ENCODE measurements at places on chromosomes 16 and 17.
A peak's percentile ranks its signal among the peaks of the same experiment; 100 is the strongest.

DNA sequence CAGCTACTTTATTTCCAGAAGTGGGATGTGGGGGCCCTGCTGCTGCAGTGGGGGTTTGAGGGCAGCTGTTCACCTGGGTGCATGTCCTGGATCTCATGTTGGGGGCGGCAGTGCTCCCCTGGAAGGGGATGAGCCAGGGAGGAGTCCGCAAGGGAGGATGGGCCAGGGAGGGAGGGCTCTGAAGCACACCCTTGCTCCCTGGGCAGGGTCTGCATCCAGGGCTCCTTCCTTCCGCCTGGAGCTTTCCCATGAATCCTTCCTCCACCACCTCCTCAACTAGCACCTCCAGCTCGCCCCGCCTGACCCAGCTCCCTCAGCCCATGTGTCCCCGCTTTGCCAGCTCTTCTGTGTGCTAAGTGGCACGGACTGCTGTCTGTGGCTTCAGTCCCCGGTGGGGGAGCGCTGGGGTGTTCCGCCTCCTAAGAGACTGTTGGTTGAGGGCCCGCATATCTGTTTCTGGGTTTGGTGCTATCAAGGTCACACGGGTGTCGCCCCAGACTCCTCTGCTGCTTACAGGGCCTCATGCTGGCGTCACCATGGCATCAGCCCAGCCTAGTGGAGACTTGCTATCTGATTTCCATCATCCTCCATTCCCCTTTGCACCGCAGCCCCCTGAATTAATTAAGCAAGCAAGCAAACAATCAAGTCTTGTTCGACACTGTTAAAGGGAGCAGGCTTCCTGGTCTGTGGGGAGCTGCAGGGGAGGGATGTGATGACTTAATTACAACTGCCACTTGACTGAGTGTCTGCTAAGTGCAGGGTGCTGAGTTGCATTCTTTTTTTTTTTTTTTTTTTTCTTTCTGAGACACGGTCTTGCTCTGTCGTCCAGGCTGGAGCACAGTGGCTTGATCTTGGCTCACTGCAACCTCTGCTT is 71.8 kb downstream of the PRKCA start:
- DNase-seq = peak; percentile 18

- peak; percentile 43 for DNase-seq
Observed at GRCh38 chr17:27782791-27783206, 17.5 kb downstream of the NOS2 start.

GRCh38 chr17:76370261-76370993 is 14.0 kb upstream of the SPHK1 start:
- DNase-seq = no peak

DNA sequence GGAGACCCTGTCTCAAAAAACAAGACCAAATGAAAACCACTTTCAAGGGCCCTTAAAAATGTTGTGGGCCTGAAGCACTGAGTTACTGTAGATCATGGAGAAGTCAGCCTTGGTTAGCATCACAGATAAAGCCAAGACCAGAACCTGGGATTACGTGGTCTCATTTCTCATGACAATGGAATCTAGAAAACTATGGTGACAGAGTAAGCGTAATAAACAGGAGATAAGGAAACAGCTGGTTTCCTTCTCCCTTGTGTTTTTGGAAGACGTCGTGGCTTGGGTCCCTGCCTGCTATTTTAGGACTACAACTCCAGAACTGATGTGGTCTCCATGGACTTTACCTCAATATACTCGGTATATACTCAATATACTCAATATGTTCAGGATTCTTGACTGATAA is 180.7 kb upstream of the ZFHX3 start:
- no peak for DNase-seq

DNA sequence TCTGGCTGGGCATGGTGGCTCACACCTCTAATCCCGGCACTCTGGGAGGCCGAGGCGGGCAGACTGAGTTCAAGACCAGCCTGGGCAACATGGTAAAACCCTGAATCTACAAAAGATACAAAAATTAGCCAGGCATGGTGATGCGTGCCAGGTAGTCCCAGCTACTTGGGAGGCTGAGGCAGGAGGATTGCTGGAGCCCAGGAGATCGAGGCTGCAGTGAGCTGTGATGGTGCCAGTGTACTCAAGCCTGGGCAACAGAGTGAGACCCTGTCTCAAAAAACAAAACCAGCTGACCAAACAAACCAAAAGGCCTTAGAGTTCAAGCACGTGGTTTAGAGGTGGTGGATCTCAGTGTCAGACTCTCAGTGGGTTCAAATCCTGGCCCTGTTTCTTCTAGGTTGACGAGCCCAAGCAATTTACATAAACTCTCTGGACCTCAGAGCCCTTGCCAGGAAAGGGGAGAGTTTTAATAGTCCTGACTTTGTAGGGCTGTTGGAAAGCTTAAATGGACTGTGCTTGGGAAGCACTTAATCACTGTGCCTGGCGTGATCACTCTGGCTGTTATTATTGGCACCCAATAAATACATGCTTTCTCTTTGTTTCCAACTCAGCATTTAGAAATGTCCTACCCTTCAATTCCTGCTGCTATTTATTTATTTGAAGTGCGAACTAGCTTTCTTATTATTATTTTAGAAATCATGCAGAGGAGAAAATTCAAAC is 44.7 kb downstream of the ABCC1 start:
- DNase-seq = no peak

DNA sequence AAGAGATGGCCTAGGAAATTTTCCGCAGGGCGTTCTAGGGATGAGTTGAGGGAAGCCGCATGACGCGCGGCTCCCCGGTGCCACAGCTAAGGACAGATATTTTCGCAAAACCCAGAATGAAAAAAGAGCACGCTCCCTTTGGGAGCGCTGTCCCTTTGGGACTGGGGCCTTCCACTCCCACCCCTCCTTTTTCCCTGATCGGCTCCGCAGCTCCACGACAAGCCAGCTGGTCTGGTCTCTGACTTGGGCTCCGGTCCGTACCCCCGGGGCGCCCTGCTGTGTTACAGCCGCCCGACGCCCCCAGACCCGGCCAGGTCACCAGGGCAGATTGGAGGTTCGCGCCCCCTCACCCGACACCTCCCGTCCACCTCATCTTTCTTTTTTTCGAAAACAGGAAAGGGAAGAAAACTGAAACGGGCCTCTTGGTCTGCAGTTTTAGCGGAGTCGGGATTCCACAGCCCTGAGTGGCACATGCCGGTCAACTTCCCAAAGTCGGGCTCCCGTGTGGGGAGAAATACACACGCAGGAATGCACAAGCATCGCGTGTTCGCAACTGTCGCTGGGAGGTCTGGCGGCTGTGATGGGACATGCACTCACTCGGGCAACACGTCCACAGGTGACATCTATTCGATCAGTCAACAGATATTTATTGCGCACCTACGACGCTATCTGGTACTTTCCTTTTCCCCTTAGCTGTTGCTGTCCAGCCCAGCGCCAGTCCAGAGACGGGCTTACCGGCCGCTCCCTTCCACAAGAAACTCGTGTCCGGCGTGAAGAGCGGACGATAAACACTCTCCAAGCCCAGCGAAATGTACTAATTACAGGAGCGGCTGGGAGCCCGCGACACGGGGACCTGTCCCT is 3.9 kb upstream of the SOX9 start:
- DNase-seq = no peak

DNA sequence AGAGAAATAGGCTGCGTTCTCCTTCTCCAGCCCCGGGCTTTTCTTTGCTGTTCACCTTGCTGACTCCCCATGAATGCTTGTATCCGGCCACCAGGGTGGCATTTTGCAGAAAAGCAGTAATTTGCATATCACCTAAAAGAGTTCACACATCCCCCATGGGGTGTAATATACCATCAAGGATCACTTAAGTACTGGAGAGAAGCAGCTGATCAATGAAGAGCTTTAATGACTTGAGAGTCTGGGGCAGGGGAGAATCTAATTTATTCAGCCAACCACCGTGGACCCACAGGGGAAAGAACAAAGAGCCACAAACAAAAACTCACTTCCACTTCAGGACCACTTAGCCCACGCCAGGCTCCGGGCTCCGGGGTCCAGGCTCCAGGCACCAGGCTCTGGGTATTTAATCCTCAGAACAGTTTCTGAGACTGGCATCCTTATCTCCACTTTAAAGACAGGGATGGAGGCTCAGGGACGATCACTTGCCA is 33.9 kb upstream of the SEC14L1 start:
- no peak for DNase-seq

- peak; percentile 81 for DNase-seq
Observed at GRCh38 chr17:57875290-57876022, 25.6 kb upstream of the MRPS23 start.

DNA sequence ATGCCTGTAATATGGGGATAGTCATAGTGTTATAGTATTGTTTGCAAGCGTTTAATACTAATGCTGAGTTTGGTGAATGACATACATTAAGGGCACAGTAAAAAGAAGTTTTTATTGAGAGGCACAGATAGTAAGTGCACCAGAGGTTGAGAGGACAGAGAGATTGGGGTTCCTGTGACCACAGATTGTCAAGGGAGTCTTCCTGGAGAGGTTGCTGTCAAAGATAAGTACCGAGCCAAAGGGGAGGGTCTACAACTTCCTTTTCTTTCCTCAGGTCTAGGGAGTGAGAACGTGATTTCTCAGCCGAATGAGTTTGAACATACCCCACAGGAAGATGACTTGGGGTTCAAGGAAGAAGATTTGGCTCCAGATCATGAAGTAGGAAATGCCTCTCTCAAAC is 1.8 kb downstream of the ZNF48 start:
- DNase-seq = no peak

DNA sequence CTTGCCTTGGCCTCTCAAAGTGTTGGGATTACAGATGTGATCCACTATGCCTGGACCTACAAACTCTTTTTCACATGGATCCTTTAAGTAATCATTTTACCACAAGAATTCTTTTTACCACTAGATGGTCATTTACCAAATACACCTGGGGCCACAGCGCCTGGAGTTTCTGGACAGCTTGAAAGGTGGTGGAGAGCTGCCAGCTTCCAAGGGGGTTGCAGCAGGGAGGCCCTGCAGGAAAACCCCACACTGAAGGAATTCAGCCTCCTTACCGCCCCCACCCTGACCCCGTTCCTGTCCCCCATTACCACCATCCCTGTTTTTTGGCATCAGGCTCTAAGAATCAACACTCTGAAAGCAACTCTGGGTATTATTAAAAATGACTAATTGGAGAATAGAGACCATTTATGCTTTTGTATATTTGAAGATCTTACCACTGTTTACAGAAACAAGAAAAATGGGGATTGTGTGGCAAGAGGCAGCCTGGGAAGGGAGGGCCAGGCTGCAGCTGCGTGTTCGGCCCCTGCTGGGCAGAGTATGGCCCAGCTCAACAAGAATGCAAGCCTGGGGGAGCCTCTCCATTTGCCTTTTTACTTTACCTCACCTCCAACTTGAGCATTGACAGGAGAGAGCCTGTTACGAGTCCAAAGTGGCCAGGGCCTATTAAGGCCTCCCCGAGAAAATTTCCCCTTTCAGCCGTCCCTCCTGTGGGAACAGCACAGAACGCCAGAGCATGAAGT is 209.9 kb downstream of the ZFHX3 start:
- no peak for DNase-seq

DNA sequence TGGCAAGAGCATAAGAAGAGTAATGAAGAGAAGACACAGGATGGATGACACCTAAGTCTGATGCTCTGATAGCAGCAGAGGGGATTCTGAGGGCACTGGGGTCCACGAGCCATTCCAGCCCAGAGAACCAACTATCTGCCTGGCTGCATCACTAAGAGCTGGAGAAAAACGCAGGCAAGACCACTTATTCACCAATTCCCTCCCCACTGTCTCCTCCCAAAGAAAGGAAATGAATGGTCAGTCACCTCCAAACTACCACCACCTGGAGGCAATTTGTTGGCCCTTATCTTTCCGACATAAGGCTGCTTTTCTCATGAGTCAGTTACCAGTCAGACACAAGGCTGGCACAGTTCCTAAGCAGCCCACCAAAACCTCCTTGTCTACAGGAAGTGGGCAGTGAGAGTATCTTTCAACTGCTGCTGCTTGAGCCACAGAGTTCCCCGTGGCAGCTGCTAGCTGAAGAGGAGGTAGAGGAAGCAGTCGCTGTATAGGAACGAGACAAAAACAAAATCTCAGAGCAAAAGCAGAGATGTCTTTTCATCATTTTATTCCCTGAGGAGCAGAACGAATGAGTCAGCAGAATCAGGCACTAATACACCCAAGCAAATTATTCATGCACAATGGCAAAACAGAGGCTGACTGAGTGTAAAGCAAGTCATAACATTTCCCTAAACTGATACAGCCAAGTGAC is 111.1 kb downstream of the SMG6 start:
- DNase-seq = no peak

DNA sequence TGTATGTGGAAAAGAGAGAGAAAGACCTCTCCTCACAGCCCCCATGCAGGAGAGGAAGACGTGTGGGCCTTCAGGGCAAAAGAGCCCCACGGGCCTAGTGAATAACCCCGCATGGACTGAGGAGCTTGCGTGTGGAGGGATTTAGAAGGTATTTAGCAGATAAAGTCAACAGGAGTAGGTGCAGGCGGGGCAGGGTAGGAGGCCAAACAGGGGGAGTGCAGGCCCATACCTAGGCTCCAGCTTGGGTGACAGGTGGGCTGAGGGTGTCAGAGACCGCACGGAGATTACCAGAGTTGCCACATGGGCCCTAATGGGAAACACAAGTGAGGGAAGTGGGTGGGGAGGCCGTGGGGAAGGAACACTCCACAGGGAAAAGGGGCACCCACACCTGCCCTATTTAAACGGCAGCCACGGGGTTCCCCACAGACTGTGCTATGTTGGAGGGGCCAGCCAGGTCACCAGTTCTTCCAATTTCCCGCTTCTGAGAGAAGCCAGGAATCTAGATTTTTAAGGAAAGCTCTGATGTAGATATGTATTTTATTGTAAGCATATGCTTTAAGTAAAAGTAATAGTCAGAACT is 8.2 kb upstream of the CNGB1 start:
- peak; percentile 58 for DNase-seq

- DNase-seq = no peak
Observed at GRCh38 chr16:89765292-89765830, 44.0 kb downstream of the ZNF276 start.

- peak; percentile 93 for DNase-seq
Observed at GRCh38 chr17:36545465-36546417, 1.0 kb downstream of the GGNBP2 start.

GRCh38 chr16:89322321-89323119 is 105.0 kb downstream of the ZNF778 start:
- DNase-seq = peak; percentile 54

GRCh38 chr16:27844826-27845225 is 218.7 kb downstream of the GSG1L start:
- DNase-seq = no peak

- DNase-seq = no peak
Observed at GRCh38 chr16:89555780-89556179, 4.7 kb upstream of the RPL13 start.

GRCh38 chr17:74566132-74566753 is 1.1 kb downstream of the CD300H start:
- peak; percentile 81 for DNase-seq

- DNase-seq = no peak
Observed at GRCh38 chr16:55713103-55713502, 57.3 kb downstream of the SLC6A2 start.

DNA sequence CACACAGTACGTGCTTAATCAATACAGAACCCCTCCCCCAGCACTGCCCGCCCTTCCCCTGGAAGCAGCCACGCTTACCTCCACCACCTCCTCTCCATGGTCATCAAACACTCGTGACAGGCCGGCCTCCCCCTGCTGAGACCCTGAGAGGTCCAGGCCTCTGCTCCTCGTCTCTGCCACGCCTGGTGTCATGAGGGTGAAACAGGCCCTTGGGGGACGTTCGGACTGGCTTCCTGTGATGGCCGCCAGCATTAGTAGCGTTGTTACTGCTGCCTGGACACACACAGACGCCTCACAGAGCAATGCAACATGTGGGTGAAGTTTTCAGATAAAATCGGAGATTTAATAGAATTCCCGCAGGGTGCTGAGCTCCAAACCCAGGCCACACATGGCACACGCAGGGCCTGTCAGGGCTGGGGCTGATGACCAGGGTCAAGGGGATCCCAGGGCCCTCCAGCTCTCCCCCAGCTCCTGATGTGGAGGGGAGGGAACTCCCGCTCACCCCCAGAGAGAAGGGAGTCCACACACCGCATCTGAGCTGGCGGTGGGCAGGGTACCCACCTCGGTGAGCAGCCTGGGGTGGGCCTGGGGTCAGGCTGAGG is 15.9 kb upstream of the SLC38A10 start:
- DNase-seq = no peak
